Aorta (tissue), 5 donors: ENCODE measurements at places on chromosomes 16 and 17.

GRCh38 chr17:81074875-81075274 is 39.9 kb downstream of the BAIAP2 start:
- DNase-seq = no peak

GRCh38 chr17:27452828-27453227 is 3.4 kb upstream of the KSR1 start:
- DNase-seq = no peak

DNA sequence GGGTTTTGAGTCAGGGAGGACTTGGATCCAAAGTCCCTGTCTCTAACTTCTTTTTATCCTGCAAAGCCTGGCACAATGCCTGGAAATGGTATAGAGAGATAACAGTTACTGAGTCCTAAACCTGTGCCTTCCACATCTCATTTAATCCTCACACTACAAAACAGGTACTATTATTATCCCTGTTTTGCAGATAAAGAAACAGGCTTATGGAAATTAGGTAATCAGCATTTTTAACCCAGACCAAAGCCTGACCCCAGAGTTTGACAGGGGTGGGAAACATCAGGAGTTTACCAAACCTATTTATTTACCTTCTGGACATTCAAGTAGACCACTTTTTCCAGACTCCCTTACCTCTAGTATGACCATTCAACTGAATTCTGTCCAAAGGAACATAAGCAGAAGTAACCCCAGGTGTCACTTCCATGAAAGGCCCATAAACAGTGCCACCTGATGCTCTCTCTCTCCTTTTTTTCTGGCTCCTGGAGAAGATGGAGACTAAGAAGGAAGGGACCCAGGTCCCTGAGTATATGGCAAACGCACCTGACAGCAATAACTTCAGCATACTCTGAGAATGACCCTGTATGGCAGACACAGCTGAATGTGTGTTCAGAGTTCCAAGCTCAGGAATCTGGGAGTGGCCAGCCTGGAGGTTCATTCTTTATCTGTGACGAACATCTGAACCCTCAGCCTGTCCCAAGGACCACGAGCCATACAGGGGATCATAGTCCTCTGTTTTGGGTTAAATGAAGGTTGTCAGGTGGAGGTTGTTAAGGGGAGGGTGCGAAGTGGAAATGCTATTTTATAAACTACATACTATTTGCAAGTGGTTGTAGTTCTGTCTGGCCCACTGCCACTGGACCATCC is 62.7 kb downstream of the HLF start:
- no peak for DNase-seq

DNA sequence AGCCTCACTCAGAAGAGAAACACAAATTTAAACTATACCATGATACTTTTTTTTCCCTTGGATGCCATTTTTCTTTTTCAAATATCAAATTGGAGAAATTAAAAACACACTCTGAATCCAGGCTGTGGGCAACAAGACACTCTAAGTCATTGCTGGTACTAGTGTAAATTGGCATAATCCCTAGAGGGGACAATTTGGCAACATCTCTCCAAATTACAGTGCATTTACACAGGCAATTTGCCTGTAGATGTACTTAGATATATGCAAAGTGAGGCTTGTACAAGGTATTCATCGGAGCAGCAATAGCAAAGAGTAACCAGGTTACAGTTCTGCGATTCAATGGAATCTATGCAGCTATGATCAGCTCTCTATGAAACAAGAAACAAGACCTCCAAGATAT is 6.7 kb upstream of the GUCY2D start:
- no peak for DNase-seq

- no peak for DNase-seq
Measured at GRCh38 chr17:46195939-46196716, 2.9 kb upstream of the KANSL1 start.

- DNase-seq = peak; percentile 74
Measured at GRCh38 chr17:58310511-58311428, 17.8 kb downstream of the TSPOAP1 start.

GRCh38 chr16:2966808-2967191 is 2.3 kb upstream of the PAQR4 start:
- DNase-seq = no peak

DNA sequence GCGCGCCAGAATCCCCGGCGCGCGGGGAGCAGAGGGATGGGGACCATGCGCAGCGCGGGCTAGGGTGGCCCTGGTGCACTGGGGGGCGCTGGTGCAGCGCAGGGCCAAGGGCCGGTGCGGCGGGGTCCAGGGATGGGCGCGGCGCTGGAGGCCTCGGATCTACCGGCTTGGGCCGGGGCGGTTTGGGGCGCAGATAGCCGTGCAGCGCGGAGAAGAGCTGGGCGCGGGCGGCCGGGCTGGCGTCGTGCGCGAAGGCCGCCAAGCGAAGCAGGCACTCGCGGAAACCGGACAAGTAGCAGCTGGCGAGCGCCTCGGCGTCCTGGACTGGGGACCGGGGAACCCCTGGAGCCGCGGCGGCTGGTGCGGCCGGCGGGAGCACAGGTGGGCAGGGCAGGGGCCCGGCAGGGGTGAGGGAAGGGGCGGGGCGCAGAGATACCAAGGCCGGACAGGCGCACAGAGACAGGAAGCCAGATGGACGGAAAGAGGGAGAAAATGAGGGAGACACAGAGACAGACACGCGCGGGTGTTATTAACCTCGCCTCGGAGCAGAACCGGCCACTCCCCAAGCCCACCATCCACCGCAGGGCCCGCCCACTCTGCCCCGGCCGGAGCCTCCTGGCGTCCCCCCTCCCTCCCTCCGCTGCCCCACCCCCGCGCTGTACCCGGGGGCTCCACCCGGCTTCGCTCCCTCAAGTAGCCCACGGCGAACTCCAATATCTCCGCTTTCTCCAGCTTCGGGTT is 2.1 kb downstream of the HES7 start:
- DNase-seq = peak; percentile 60

- DNase-seq = no peak
Measured at GRCh38 chr16:50144211-50144610, 8.9 kb upstream of the TENT4B start.

GRCh38 chr17:7296189-7296861 is 1.9 kb upstream of the YBX2 start:
- DNase-seq = peak; percentile 88

DNA sequence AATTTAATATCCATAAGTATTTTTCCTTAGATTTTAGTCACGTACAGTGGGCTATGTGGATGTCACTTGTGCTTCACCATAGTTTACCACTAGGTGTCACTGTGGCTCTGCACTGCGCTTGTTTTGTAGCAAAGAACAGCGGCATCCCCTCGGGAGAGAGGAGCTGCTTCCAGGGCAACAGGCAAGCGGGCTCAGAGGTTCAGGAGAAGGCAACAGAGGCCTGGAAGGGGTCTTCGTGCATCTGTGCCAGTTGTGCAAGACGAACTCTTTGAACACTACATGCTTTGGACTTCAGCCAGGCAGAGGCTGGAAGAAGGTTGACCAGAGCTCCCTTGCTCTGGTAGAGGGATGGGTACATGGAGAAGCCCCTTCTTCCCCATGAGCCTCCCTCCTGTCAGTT is 20.6 kb downstream of the CYB561 start:
- DNase-seq = peak; percentile 84

DNA sequence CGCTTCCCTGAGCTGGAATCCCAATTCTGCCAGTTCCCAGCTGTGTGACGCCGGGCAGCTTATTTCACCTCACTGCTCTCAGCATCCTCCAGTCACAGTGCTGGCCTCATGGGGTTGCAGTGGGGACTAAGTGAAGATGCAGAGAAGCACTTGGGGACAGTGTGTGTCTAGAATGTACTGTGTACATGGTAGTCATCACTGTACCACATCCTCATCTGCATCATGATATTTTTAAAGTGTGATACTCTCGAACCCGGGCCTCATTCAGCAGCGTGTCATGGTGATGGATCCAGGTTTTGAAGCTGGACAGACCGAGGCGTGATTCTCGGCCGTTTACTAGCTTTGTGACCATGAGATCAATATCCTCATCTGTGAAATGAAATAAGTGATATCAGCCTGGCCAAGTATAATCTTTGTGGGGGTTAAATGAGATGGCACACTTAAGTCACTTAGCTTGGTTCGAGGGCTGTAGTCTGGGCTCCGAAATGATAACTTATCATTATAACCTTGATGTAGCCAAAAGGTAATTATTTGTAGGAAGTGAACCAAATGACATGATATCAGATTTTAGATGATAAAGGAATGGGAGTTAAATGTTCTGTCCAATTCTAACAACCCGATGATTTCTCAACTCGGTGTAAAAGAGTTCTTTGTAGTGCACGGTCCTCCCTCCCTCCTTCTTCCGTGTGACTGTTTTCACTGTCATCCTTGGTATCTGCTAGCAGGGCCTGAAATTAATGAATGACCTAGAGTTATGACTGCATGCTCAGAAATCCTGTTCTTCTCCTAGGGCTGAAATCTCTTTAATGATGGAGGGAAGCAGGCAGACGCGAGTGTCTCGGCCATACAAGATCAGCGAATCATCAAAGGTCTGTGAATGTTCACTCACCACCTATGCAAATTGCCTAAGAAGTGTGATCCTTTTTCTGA is 2.0 kb downstream of the KLHL36 start:
- no peak for DNase-seq

- DNase-seq = no peak
Measured at GRCh38 chr17:83136156-83136555, 56.7 kb downstream of the METRNL start.

GRCh38 chr16:73054813-73055482 is 7.0 kb upstream of the ZFHX3 start:
- no peak for DNase-seq

- no peak for DNase-seq
Measured at GRCh38 chr17:45063198-45063597, 2.1 kb downstream of the NMT1 start.

- no peak for DNase-seq
Measured at GRCh38 chr17:46831573-46832330, 13.3 kb upstream of the WNT3 start.

- DNase-seq = peak; percentile 51
Measured at GRCh38 chr17:19013806-19014627, 9.5 kb upstream of the FAM83G start.

DNA sequence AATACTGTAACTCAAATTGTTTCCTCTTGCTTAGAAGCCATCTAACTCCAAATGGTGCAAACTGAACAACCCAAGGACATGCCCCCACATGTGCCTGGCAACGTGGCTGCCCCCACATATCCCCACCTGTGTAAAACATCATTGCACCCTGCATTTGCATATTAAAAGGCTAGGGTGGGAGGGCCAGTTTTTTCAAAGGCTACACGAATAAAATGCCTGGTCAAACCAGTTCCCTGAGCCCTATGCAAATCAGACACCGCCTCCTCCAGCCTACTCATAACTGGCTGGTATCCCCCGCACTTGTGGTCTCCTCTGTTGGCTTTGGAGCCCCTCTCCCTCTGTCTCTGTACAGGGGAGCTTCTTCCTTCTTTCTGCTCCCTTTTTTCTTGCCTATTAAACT is 26.7 kb downstream of the C16orf54 start:
- peak; percentile 41 for DNase-seq

DNA sequence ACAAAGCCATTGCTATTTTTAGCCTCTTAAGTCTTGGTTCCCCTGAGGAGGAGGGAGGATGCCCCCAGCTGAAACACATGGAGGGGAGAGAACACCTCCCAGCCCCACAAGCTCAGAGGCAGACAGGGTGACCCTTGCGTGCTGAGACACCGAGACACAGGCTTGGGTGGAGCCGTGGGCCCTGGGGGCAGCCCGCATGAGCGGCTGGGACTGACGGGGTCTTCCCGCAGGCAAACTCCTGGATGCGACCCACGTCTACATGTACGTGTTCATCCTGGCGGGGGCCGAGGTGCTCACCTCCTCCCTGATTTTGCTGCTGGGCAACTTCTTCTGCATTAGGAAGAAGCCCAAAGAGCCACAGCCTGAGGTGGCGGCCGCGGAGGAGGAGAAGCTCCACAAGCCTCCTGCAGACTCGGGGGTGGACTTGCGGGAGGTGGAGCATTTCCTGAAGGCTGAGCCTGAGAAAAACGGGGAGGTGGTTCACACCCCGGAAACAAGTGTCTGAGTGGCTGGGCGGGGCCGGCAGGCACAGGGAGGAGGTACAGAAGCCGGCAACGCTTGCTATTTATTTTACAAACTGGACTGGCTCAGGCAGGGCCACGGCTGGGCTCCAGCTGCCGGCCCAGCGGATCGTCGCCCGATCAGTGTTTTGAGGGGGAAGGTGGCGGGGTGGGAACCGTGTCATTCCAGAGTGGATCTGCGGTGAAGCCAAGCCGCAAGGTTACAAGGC is 9.8 kb downstream of the SLC16A3 start:
- peak; percentile 85 for DNase-seq

DNA sequence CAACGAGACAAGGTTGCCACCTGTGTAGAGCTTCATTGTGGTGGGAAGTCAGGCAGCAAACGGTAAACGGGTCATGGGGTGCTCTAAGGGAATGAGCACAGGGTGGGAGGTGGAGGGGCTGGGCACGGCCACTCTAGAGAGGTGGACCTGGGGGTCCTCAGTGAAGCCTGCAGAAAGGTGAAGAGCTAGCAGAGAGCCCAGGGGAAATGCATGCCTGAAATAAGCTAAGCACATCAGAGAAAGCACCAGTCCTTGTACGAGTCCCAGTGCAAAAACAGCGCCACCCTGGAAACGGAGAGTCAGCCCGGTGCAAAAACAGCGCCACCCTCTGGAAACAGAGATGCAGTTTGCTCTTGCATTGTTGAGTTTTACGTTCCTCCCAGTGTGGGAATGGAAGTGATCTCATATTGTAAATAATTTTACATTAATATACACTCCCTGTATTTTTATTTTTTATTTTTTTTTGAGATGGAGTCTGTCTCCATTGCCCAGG is 65.0 kb downstream of the TBC1D16 start:
- peak; percentile 56 for DNase-seq

DNA sequence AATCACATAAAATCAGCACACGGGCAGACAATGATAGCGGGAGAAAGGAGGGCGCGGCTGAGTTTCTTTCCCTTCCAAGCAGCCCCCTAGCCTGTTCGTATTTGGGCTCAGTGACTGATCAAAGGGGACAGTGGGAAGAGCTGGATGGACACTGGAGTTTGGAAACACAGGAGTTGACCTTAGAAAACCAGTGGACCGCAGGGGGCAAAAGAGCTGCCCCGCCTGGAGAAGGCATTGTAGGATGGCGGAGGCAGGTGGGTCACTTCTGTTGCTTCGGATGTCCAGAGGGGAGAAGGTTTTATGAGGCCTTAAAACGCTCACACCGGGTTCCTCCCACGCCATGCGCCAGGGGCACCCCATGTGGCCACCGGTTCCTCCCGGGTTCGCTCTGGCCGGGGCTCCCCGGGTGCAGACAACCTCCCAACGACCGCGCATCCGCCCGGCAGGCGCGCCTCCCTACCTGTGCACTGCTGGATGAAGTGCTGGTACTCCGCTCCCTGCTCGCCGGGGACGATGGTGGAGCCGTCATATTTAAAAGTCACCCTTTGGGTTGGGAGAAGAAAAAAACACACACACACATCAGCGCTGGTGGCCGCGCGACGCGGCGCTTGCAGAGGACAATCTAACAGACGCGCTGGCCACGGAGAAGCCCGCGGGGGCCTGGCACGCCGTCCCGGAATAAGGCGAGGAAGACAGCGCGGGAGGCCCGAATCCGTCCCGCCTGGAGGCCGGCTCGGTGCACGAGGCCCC is 662 bp downstream of the COTL1 start:
- DNase-seq = peak; percentile 69

- no peak for DNase-seq
Measured at GRCh38 chr16:4691666-4692412, 1.5 kb upstream of the NUDT16L1 start.

- no peak for DNase-seq
Measured at GRCh38 chr16:11613381-11614303, 26.9 kb upstream of the LITAF start.
